Naive thymus-derived CD4-positive, alpha-beta T cell (primary cell): ENCODE measurements at places on chromosomes 2 and 18. TPM values are rescaled to one million over a fixed set of nuclear protein-coding genes. Genes with fewer than 3 reads are reported as not detected.

- H3K27ac ChIP-seq: peak overlapping the region; percentile 72
- peak; percentile 79 for DNase-seq
- no peaks in the 10 kb centered on the region for H3K27me3 ChIP-seq
- H3K4me1 ChIP-seq: no peaks in the 10 kb centered on the region
- no peaks in the 10 kb centered on the region for H3K36me3 ChIP-seq
- H3K4me3 ChIP-seq: peak overlapping the region; percentile 74
Measured at GRCh38 chr2:218367415-218368149, 10.9 kb downstream of the CATIP start.

DNA sequence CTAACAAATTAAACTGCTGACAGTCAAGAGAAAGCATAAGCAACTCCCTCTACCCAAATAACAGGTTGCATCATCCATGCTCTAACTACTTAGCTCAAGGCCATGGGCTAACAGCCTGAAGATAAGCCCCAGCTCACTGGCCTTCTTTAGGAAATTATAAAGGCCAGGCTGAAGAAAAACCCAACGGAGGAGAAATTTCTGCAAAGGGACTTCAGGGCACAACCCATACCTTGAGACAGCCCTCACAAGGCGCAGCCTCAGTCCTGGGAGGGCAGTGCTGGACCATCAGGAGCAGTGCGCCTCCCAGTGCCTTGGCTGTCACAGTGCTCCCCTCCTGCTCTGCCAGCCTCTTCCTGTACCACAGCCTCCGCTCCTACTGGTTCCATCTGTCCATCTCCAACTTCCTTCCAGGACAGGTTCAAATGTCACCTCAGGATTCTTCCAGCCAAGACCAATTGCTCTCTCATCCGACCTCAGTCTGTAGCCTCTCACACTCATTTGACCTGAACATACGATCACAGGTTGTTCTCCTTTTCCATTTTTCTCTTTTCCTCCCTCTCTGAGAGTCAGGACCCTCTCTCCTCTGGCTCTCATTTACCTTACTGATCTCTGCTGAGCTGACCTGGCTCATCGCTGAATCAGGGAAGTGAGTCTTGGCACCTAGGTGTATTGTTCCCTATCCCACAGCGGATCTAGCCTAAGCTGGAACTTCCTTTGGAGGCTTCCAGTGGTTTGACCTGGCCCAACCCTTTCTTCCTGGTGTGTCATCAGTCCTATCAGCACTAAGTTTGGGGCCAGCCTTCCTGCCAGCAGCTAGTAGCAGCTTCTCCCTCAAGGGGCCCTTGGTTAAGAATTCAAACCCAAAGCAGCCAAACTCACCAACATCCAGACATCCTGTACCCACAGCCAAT lies 1.9 kb downstream of the MCFD2 start:
- H3K27me3 ChIP-seq: no peaks in the 10 kb centered on the region
- peak overlapping the region; percentile 28 for H3K27ac ChIP-seq
- peaks cover 30% of the 10 kb centered on the region for H3K36me3 ChIP-seq
- no peak overlapping the region for H3K4me3 ChIP-seq
- no peak for DNase-seq

DNA sequence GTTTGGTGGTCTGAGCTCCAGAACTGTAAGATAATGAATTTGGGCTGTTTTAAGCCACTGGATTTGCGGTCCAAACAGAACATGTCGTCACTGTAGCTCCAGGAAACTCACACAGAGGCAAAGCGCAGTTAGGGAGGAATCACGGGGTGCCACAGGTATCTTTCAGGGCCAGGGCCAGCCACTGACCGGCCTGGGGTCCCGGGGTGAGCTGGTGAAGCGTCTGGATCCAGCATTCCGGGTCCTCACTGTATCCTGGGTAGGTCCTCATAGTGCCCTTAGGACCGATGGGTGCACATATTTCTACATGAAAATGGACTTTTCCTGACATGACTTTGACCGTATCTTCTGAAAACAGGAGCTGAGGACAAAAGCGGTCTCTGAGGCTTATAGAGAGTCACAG lies 196.0 kb upstream of the HDAC4 start:
- H3K27ac ChIP-seq: no peak overlapping the region
- DNase-seq: no peak
- H3K36me3 ChIP-seq: no peaks in the 10 kb centered on the region
- no peaks in the 10 kb centered on the region for H3K4me1 ChIP-seq
- H3K27me3 ChIP-seq: no peaks in the 10 kb centered on the region
- no peak overlapping the region for H3K4me3 ChIP-seq

GRCh38 chr2:21912405-21912804 lies 788.6 kb downstream of the TDRD15 start:
- no peak overlapping the region for H3K4me3 ChIP-seq
- H3K4me1 ChIP-seq: no peaks in the 10 kb centered on the region
- no peak for DNase-seq
- no peaks in the 10 kb centered on the region for H3K27me3 ChIP-seq
- no peaks in the 10 kb centered on the region for H3K36me3 ChIP-seq

GRCh38 chr2:141728886-141729285 lies 401.9 kb downstream of the LRP1B start:
- no peak overlapping the region for H3K27ac ChIP-seq
- H3K27me3 ChIP-seq: no peaks in the 10 kb centered on the region
- no peaks in the 10 kb centered on the region for H3K36me3 ChIP-seq
- H3K4me1 ChIP-seq: no peaks in the 10 kb centered on the region

GRCh38 chr2:103009871-103010270 lies 248.0 kb downstream of the TMEM182 start:
- H3K27me3 ChIP-seq: no peaks in the 10 kb centered on the region
- no peak overlapping the region for H3K27ac ChIP-seq
- no peak overlapping the region for H3K4me3 ChIP-seq
- H3K4me1 ChIP-seq: no peaks in the 10 kb centered on the region

- H3K27ac ChIP-seq: no peak overlapping the region
- no peaks in the 10 kb centered on the region for H3K27me3 ChIP-seq
- no peaks in the 10 kb centered on the region for H3K4me1 ChIP-seq
- no peaks in the 10 kb centered on the region for H3K36me3 ChIP-seq
Measured at GRCh38 chr2:80363330-80363729, 58.8 kb upstream of the LRRTM1 start.

- no peak for DNase-seq
- no peaks in the 10 kb centered on the region for H3K27me3 ChIP-seq
- no peaks in the 10 kb centered on the region for H3K36me3 ChIP-seq
- H3K27ac ChIP-seq: no peak overlapping the region
Measured at GRCh38 chr2:239725551-239725890, 299.6 kb downstream of the NDUFA10 start.

DNA sequence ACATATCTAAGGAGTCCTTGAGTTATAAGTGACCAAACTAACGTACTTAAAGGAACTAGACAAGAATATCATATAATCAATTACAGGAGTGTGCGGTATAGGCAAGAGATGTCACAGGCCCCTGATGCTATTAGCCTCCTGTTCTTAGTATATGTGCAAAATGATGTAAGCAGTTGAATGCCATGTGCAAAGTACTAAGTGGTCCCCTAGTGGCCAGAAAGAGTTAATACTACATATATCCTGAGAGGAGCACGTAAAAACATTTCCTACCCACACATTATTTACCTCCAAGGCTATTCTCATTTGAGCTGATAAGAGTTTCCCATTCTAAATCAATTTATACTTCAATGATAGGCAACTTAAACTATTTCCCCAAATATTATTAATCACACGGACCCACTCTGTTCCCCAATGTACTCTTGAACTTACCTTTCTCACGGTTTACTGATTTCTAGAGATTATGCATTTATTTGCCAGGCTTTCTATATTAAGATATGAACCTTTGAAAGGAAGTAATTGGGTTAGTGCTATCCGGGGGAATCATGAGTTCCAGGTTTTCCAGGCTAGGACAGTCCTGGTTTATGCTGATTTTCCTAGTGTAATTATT lies 158.0 kb upstream of the KLHL14 start:
- no peak overlapping the region for H3K4me3 ChIP-seq
- H3K27ac ChIP-seq: no peak overlapping the region
- no peaks in the 10 kb centered on the region for H3K4me1 ChIP-seq
- no peak for DNase-seq
- no peaks in the 10 kb centered on the region for H3K27me3 ChIP-seq
- no peaks in the 10 kb centered on the region for H3K36me3 ChIP-seq

DNA sequence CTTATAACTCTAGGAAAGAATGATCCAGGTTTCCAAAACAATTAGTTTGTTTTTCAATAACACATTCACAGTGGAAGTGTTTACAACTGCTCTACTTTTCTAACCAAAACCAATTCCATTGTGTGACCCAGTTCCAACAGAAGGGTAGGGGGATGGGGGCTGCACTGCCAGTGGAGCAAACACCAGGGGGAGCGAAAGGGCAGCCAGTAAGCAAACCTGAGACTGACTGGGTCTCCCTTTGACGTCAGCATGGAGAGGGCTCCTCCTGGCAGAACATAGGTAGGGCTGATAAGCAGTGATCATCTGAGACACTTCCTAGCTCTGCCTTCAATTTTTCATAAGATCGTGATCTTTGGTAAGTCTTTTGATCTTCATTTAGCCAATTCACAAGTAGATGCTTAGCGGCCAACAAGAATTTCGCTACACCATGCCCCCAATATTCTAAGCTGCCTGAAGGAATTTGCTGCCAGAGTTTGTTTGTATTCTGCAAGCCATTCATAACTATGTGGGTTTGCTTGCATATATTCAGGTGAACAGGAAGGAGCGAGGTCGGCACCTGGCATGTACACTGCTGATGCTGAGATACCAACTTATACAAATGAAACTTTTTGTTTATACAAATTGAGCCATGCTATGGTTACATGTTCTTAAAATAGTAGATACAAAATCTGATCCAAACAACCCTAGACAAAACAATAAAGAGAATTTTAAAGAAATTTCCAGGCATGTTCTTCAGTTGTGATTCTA lies 45.9 kb downstream of the ST6GAL2 start:
- no peak for DNase-seq
- no peaks in the 10 kb centered on the region for H3K4me1 ChIP-seq
- no peaks in the 10 kb centered on the region for H3K27me3 ChIP-seq
- H3K27ac ChIP-seq: no peak overlapping the region
- H3K36me3 ChIP-seq: no peaks in the 10 kb centered on the region

DNA sequence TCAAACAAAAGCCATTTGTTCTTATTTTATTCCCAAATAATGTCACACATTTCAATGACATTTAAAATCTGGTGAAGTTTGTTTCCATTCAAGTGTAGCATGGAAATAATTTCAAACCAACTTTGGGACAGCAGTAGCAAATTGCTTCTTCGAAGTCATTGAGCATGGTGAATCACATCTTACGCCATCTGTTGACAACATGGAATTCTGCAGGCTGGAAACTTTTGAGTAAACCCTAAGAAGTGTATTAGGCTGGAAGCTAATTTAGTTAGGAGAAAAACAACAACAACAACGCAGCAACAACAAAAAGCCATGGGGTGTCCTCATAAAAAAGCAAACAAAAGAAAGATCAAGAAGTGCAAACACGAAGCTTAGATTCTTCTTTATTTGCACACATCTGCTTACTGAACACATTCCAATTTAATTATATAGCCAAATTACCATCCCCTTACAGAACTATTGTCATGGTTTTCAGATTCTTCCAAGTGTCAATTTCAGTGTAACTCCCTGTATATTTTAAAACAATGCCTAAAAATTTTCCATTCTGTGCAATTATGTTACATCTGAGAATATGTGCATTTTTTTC lies 659.0 kb upstream of the CDH7 start:
- H3K4me1 ChIP-seq: no peaks in the 10 kb centered on the region
- H3K36me3 ChIP-seq: no peaks in the 10 kb centered on the region
- no peak overlapping the region for H3K4me3 ChIP-seq
- H3K27me3 ChIP-seq: no peaks in the 10 kb centered on the region

CNGA3 gene
- total RNA-seq: not detected

SCN9A gene
- 1.8 TPM for total RNA-seq

TYMS gene
- total RNA-seq: not detected

SYT4 gene
- not detected for total RNA-seq

SETBP1 gene
- total RNA-seq: 12.5 TPM

ARHGEF4 gene
- total RNA-seq: 0.20 TPM in 1 of 2 replicates, not detected in the other
